ENCODE measurements at places on chromosomes 5 and 9.

DNA sequence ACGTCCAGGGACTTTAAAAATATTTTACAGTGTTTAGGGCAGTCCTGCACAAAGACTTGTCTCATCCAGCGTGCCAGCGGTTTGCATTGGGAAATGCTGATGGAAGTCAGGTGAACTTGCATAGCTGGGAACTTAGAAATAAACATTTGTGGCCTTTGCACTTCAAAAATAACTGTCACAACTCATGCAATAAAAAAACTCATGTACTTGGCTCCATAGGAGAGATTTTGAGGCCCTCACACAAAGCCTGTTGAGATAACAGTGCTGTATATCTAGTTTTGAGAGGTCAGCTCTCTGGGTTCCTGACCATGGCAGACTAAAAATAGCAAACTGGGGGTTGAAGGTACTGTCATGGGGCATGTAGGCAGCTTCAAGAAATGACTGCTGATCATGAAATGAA lies 5.5 kb downstream of the COMMD10 start:
- H3K27me3 ChIP-seq = no peaks in the 10 kb centered on the region
- DNase-seq = no peak
- peaks cover 6% of the 10 kb centered on the region for H3K4me1 ChIP-seq
- H3K4me3 ChIP-seq = no peak overlapping the region
- H3K36me3 ChIP-seq = no peaks in the 10 kb centered on the region

DNA sequence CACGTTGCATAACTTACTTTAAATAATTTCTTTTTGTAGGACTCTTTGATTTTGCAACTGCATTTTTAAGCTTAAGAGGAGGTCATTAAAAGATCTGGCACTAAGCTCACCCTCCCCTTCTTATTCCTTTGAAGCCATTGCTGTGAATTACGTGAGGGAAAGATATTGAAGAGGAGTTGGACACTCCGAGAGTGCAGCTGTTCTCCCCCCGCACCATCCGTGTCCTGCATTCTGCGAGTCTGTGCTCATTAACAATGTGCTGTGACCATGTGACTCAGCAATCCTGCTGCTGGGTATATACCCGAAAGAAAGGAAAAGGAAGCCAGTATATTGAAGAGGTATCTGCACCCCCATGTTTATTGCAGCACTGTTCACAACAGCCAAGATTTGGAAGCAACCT lies 40.0 kb downstream of the NXNL2 start:
- no peak for DNase-seq
- H3K27me3 ChIP-seq = no peaks in the 10 kb centered on the region
- no peak overlapping the region for H3K4me3 ChIP-seq

- H3K27ac ChIP-seq = no peak overlapping the region
- no peaks in the 10 kb centered on the region for H3K36me3 ChIP-seq
- no peaks in the 10 kb centered on the region for H3K4me1 ChIP-seq
- DNase-seq = no peak
Measured at GRCh38 chr9:20997503-20998076, 33.9 kb downstream of the HACD4 start.

GRCh38 chr5:58872670-58873273 lies 289.9 kb downstream of the RAB3C start:
- DNase-seq = no peak
- no peak overlapping the region for H3K4me3 ChIP-seq
- no peaks in the 10 kb centered on the region for H3K36me3 ChIP-seq
- no peaks in the 10 kb centered on the region for H3K27me3 ChIP-seq

GRCh38 chr9:34579104-34579807 lies 10.3 kb downstream of the CNTFR start:
- no peak for DNase-seq
- peaks cover 6% of the 10 kb centered on the region for H3K4me1 ChIP-seq
- no peaks in the 10 kb centered on the region for H3K36me3 ChIP-seq

DNA sequence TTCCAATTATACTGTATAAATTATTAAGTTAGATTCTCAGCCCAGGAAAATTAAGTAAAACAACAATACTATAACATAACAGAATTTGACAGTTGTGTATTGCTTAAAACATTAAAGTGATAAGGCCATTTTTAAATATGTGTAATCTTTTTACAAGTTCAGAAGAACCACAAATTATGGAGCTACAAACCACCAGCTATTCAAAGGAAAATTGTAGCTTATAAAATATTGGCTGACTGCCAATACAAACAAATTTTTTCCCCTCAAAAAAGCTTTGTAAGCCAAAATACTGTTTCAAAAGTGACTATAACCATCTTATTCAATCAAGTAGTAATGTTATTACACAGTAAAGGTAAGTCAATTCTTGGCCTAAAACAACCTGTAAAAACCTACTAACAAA lies 21.9 kb downstream of the STRBP start:
- no peaks in the 10 kb centered on the region for H3K36me3 ChIP-seq
- H3K27ac ChIP-seq = no peak overlapping the region
- no peaks in the 10 kb centered on the region for H3K27me3 ChIP-seq
- DNase-seq = no peak

GRCh38 chr9:80928697-80929096 lies 760.6 kb downstream of the TLE1 start:
- H3K27me3 ChIP-seq = no peaks in the 10 kb centered on the region
- no peaks in the 10 kb centered on the region for H3K36me3 ChIP-seq
- H3K27ac ChIP-seq = no peak overlapping the region
- DNase-seq = no peak

Data from right lobe of liver (tissue), 6 donors.